ENCODE measurements at places on chromosomes 6 and 20.

DNA sequence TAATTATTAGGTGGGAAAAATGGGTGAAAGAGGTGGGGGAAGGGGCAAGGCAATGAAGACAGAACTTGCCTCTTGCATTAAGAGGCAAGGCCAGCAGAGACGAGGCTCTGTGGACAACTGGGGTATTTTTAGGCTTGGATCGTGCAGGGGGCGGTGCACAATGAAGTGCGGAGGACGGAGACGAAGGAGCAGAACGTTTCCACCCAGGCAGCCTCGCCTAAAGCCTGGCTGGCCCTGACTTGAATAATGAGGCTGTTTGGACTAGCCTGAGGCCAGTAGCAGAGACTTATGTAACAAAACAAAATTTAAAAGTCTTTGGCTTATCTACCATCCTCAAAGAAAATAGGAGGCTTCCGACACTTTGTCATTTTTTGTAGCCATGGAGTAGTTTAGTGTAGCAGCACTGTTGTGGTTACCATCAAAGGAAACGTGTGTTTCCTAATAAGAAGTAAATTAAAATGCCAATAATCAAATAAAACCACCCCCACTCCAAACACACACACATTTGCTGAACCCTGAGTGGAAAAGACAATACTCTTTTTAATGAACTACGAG is 370.0 kb upstream of the CNR1 start:
- DNase-seq: no peak

GRCh38 chr6:9484091-9484490 is 930.8 kb downstream of the TFAP2A start:
- no peak for DNase-seq

DNA sequence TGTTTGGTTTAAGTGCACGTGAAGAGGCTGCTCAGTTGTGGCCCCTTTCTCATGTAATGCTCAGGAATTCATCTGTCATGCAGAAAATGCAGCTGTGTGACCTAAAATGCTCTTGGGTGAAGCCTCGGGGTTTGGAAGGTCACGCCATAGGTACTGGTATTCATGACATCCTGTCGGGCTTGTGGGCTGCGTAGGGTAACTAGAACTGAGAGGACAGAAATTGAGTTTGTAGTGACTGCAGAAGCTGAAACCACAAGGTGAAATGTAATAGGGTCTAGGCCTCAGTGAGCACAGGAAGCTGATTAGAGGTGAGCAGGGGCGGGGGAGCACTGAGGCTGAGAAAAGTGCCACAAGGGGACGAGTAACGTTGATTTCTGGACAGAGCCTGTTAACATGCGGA is 128.8 kb downstream of the SOBP start:
- DNase-seq: no peak

- DNase-seq: peak; percentile 49
Measured at GRCh38 chr6:148440877-148441453, 98.3 kb downstream of the SASH1 start.

DNA sequence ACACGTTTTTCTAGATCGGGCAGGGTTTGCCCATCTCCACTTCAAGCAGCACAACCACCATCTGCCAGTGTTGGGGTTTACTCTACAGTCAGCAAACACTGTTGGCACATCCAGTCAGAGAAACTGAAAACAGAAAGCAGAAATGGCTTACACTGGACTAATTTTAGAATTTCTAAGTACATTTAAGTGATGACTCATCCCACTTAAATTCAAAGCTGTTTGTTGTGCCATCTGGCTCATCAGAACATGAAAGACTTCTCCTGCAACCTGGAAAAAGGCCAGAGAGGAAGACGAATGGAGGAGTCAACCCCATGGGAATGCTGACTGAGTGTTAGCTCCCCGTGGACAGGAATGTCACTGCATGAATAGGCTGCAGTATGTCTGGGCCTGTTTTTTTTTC is 21.8 kb downstream of the FAM209B start:
- DNase-seq: peak; percentile 98

DNA sequence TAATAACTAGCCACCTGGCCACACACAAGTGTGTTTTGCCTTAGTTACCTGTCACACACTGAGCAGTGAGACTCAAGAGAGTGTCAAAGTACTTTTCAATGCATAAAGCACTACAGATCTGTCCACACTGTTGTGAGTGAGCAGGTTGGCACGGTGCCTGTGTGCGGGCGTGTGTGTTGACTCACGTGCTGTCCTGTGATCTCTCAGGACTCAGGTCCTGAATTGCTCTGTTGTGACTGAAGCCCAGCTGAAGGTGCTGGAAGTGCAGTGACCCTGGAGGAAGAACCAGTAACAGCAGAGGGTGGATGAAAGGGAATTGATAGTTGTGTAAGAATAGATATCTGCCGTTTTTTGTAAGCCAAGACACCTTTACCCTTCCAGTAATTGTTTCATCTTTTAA is 18.3 kb downstream of the SLC16A10 start:
- DNase-seq: peak; percentile 92

All from DMS53 (cell line).